ENCODE measurements at places on chromosomes 3 and 15.
A peak's percentile ranks its signal among the peaks of the same experiment; 100 is the strongest.

- DNase-seq = peak; percentile 46
Observed at GRCh38 chr3:23740517-23740965, 65.2 kb upstream of the UBE2E1 start.

DNA sequence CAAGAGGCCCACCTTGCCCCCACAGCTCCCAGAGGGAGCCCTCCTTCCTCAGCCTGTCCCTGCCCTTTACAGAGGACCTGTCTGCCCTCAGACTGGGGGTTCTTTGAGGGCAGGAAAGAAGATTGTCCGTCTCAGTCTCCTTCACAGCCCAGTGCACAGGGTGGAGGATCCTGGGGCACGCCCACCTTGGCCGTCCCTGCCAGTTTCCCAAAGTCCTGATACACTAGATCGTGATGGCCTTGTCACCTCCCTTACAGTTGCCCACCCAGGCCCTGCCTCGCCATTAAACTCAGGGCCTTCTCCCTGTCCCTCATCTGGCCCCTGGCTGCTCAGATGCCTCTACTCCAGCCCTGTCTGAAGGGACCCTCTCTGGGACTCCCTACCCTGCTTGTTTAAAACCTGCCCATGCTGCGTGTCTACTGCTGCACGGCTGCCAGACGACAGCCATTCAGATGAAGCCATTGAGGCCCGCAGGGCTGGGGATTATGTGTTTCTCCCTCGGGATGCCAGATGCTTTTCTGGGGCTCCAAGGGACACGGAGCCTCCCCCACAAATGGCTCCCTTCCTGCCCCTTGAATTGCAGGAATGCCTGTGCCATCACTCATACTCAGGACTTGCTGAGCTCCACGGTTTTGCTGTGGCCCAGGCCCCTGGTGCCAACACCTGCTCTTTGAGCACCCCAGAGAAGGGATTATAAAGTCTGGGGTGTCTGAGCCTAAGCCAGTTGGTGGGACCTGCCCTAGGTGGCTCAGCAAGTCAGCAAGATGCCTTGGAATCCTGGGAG lies 27.8 kb downstream of the ACSBG1 start:
- DNase-seq = no peak

GRCh38 chr3:125148836-125149235 lies 63.7 kb downstream of the SLC12A8 start:
- DNase-seq = no peak

GRCh38 chr15:81752974-81753373 lies 292.8 kb downstream of the MEX3B start:
- no peak for DNase-seq

DNA sequence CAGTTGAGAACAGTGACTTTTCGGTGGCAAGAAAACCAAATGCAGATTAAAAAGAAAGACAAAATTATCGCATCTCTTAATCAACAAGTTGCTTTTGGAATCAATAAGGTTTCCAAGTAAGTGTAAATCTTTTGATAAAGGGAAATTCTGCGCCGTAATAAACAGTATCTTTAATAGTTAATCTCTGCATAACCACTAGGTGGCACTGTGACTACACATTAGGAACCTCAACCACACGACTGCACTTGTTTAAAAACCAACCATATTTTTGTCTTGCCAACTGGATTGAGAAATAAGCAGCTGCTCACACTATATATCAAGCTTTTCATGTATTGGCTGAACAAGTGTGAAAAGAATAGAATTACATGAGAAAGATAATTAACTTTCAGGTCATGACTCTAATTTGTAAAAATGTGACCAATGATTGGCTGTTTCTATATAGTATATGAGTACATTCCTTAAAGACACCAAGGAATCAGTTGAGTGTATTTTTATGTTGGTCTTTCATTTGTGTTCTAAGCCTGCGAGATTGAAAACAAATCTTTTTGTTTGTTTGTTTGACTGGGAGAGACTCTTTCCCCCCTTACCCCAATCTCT lies 72.7 kb downstream of the DZIP3 start:
- DNase-seq = peak; percentile 59

GRCh38 chr15:64739577-64740143 lies 35.7 kb downstream of the RBPMS2 start:
- DNase-seq = no peak

- DNase-seq = no peak
Observed at GRCh38 chr15:33454996-33455395, 144.2 kb downstream of the RYR3 start.

DNA sequence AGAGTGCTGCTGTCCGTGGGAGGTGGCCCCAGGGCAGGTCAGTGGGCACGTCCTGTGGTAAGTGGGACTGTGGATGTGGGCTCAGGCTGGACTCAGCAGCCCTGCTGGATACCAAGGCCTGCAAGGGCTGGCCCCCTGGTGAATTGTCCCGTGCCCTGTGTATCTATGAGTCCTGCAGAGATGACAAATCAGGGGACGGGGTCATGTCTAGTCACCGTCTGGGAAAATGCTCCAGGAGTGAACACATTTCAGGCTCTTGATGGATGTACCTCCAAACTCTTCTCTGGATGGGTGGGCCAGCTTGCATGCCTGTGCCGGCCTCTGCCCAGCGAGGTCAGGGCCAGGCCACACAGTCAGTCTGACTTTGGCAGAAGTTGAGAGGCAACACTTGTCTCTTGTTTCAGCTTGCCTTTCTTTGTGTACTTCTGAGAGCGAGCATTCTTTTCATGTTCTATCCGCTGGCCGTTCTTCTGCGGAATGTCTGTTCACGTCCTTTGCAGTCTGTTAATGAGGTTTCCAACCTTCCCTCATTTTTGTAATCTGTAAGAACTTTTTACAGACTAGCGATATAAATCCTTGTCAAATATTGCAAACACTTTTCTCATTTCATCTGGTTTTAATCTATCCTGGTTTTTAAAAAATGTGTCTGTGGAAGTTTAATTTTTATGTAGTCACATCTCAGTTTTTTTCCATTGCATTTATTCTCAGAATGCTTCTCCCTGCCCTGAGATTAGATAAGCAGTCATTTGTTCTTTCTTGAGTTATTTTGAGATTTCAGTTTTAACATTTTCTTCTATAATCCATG lies 11.4 kb upstream of the STAB1 start:
- DNase-seq = no peak

GRCh38 chr15:69533522-69533921 lies 80.9 kb downstream of the RPLP1 start:
- DNase-seq = no peak

DNA sequence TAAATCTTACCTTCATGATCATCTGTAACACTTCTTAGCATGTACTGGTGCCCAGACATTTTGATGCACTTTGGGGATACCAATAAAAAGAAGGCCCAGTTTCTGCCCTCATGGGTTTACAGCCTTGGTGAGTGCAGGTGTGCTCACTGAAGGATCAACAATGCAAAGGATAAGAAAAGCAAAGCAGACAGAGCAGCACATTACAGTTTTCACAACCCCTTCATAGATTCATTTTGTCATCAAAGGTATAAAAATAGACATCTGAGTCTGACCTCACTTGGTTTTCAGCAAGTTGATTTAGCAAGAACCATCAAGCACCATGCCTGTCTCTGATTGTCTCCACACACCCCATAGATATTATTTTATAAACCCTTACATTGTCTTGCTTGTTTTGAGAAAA lies 77.6 kb downstream of the BFSP2 start:
- no peak for DNase-seq
